Omental fat pad (tissue), 4 donors: ENCODE measurements at places on chromosomes 3 and 15. TPM values are rescaled to one million over a fixed set of nuclear protein-coding genes. Genes with fewer than 3 reads are reported as not detected.

The C15orf40 gene
- 13.1 TPM for total RNA-seq

The SNAPC5 gene
- 26.0 TPM for total RNA-seq

DNA sequence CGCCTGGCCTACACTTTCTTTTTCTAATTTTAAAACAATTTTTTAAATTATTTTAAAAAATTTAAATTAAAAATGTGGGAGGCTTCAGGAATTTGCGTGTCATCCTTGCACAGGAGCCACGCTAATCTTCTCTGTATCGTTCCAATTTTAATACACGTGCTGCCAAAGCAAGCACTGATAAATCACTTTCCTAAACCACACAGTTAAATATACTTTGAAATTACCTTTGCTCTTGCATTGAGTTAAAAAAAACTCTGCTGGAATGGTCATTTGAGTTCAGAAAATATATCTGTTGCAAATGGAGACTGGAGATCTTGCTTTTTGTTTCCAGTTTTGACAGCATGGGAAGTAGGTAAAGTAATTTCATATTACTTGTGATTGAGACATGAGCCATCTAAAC, 23.6 kb downstream of the GATM start:
- no peak for DNase-seq

The IFT80 gene
- 24.1 TPM for total RNA-seq

DNA sequence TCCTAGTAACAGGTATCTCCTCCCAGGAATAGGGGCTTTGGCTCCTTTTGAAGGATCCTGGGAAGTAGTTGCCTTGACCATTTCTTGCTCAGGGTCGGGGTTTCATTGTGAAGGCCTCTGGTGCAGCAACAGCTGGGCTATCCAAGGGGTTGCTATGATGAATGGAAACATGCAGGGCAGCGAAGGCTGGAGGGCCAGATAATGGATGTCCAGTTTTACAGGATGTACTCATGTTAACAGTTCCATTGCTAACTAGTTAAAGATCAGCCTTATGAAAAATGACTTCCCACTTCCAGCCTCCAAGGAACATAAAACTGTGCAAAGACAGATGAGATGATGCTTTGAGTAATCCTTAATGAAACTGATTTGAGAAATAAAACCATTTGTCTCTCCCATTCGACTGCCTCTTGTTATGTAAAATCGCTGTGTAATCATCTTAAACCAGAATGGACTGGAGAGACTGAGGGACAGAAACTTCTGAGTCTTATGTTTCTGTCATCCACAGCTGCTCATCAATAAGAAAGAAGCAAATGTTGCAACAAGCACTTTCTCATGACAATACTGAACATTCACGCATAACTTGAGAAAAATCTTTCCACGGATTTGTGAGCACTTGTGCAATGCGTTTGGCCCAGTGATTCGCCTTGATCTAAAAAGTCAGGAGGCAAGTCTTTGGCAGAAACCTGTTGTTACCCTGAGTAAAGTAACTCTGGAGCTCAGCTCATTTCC, 473.5 kb upstream of the RGMA start:
- DNase-seq: no peak

The NGLY1 gene
- 29.2 TPM for total RNA-seq

DNA sequence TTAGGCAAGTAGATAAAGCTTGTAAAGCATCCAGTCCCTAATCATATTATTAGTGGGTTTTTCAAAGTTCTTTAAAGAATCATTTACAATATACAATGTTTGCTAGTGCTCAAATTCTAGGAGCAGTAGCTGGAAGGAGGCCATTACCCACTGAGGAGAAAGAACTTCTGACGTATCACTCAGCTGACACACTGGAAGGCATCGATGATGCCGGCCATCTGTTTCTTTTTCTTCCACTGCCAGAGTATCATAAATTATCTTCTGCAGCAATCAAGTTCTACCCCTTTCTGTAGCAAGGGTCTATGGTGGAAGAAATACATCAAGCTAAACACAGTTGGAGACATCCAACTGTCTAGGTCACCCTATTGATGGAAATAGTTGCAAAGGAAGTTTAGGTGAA, 243.2 kb upstream of the LRRN1 start:
- no peak for DNase-seq

The IGF2BP2 gene
- total RNA-seq: 24.1 TPM

The DGKG gene
- total RNA-seq: 3.4 TPM

DNA sequence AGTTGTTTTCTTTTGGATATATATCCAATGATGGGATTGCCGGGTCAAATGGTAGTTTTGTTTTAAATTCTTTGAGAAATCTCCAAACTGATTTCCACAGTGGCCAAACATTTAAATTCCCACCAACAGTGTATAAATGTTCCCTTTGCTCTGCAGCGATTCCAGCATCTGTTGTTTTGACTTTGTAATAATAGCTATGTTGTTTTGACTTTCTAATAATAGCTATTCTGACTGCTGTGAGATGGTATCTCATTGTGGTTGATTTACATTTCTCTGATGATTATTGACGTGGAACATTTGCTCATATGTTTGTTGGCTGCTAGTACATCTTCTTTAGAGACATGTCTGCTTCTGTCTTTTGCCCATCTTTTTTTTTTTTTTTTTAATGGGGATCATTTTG, 332.2 kb upstream of the GBE1 start:
- DNase-seq: no peak

The CLRN1 gene
- total RNA-seq: not detected

The CCDC54 gene
- not detected for total RNA-seq

The TPRG1 gene
- total RNA-seq: 15.9 TPM

- DNase-seq: no peak
These were observed 33.1 kb downstream of the CRTAP start for GRCh38 chr3:33146791-33147445.

GRCh38 chr15:73900095-73900712, 26.1 kb upstream of the LOXL1 start:
- DNase-seq: no peak

GRCh38 chr15:48566668-48567067, 78.8 kb downstream of the FBN1 start:
- no peak for DNase-seq

- DNase-seq: no peak
These were observed 1.0 kb downstream of the KLHL18 start for GRCh38 chr3:47283591-47284364.

DNA sequence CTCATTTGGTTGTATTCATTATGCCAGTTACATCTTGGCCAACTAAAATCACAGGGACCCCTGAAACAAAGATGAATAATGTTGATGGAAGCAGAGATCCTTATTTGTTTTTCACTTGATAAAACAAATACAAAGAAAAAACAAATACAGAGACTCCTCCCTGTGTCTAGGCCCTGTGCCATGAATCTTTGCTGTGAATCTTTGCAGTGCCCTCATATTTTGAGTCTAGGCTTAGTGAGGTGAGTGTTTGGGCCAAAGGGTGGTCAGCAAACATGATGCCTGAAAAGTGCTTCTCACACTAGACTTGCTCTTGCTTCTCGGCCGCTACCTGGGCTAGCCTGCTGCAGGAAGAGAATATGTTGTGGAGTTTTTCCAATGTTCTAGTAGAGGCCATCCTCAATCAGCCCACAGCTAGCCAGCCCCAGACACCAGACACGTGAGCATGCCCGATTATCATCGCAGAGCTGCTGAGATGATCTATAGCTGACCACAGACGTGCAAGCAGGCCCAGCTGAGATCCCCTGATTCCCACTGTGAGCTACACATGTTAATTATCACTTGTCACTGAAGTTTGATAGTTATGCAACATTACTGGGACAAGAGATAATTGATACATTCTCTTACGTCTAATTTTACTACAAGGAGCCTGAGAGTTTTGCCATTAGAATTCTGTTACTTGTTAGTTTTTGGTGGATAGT, 191.4 kb downstream of the THRB start:
- no peak for DNase-seq

The MYLK gene
- 26.8 TPM for total RNA-seq

- no peak for DNase-seq
These were observed 152.8 kb downstream of the RBPMS2 start for GRCh38 chr15:64622410-64623260.

The CAMK2N2 gene
- not detected for total RNA-seq

The PATL2 gene
- 1.0 TPM for total RNA-seq

DNA sequence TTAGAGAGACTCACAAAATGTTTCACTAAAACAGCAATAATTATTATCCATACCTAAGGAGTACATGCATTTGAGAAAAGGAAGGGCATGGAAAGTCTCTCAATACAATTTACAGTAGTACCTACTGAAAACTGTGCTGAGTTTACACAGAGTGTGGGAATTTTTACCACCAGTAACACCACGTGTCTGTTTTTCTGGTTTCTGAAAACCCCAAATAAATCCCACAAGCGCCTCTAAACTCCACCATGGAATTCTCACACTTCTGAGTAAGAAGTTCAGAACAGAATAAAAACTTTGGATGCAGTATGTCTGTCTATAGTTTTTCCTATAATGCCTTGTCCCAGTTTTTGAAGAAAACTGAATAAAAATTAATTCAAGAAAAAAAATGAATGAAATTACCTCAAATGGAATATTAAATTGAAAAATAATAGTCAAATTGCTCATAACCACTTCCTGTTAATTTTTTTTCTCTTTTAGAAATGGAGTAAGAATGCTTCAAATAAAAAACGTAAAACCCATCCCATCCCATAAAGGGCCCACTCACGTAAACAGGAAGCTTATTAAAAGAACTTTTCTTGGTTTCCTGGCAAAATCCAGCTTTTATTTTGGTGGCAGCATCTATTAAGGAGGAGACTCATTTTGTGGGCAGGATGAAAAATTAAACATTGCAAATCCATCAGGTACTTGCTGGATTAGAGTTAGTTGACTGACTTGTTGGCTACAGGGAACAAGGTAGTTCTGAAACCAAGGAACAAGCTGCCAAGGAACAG, 378.1 kb downstream of the TIGIT start:
- DNase-seq: no peak

- no peak for DNase-seq
These were observed 6.5 kb upstream of the GPR176 start for GRCh38 chr15:39926526-39926925.

GRCh38 chr15:78421238-78421965, 16.6 kb upstream of the IREB2 start:
- DNase-seq: no peak

The AMIGO3 gene
- 2.9 TPM for total RNA-seq

- DNase-seq: no peak
These were observed 578 bp upstream of the CEMIP start for GRCh38 chr15:80778621-80778963.

DNA sequence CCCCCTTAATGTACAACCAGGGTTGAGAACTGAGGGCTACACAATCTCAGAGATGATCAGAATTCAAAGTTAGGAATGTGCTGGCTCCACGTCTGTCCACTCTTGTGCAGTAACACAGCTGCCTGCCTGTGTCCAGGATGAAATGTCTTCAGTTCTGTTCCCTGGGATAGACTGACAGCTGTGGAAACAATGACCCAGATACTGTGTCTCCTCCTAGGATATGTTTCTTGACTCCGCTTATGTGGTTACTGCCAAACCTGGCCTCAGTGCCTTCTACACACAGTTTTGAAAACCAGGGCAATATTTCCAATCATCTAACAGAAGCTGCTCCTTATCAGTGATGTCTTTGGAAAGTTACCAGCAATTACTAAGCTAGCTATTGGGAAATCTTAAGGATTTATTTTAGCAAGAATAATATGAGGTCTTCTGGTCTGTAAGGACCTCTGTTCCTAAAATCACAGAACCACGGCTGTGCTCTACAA, 67.6 kb downstream of the NOX5 start:
- DNase-seq: no peak
